ENCODE measurements at places on chromosomes 5 and 9. TPM values are rescaled to one million over a fixed set of nuclear protein-coding genes. Genes with fewer than 3 reads are reported as not detected.

GRCh38 chr5:35644543-35644942, 26.9 kb downstream of the SPEF2 start:
- DNase-seq, result no peak

- no peak for DNase-seq
Measured at GRCh38 chr5:149608936-149609545, 27.7 kb downstream of the ARHGEF37 start.

Gene FRRS1L
- not detected for polyA plus RNA-seq

DNA sequence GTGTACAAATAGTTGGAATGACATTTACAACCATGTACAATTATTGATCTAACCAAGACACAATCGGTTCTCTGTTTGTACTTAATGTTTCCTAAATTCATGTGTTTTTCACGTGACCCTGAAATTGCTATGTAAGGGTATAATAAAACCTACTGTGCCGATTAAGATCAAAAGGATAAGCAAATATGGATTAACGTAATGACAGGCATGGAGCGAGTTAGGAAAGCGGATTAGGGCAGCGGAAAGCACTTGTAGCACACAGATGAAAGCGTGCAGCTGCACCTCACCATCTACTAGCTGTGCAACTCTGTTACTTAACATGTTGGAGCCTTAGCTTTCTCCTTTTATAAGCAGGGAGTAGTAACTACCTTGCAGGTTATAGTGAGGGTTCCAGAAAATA, 38.3 kb upstream of the ZFYVE16 start:
- DNase-seq, result no peak

- no peak for DNase-seq
Measured at GRCh38 chr9:134329886-134330285, 3.6 kb downstream of the RXRA start.

- no peak for DNase-seq
Measured at GRCh38 chr5:64526734-64527439, 21.1 kb downstream of the RGS7BP start.

Gene OLFML2A
- polyA plus RNA-seq, result not detected

Gene SURF1
- polyA plus RNA-seq, result 128 TPM

DNA sequence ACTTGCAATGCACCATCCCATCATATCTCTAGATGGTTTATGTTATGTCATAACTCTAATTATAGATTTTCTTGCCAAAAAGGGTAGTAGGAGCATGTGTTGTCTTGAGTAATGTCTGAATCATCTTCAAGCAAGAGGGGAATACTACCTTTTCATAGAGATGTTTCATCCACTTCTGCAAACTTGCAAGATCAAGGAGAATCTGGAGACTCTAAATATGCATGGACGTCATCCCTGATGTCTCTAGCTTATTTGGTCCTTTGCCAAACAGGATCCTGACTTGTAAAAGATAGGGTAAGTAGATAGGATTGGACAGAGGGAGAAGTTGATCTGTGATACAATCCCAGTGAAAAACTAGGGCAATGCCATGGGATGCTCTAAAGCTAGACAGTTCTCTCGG, 246.5 kb downstream of the DMRTA1 start:
- DNase-seq, result no peak

Gene CDH12
- polyA plus RNA-seq, result not detected

Gene MAMDC4
- polyA plus RNA-seq, result 0.22 TPM

Gene PLAC8L1
- not detected for polyA plus RNA-seq

GRCh38 chr9:26723486-26723885, 169.1 kb downstream of the CAAP1 start:
- no peak for DNase-seq

- no peak for DNase-seq
Measured at GRCh38 chr5:67012171-67012570, 184.4 kb downstream of the CD180 start.

Gene CCIN
- not detected for polyA plus RNA-seq

Gene SERINC5
- polyA plus RNA-seq, result 34.3 TPM

DNA sequence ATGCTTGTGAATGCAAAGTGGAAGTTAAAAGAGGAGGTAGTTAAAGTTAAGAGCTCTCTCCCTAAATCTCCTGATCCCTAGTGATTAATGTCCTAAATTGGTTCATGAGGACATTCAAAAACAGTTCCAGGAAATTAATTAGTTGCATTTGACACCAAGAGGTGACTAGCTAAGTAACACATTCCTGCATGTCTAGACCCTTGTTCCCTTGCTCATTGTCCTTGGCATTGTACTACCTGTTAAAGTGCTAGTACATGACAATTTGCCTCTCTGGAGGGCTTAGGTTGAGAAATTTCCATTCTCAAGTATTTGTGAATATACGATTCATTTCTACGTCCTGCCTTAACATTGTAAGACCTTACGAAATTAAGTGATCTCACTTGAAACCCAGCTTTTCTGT, 278.6 kb upstream of the CDH10 start:
- DNase-seq, result no peak

DNA sequence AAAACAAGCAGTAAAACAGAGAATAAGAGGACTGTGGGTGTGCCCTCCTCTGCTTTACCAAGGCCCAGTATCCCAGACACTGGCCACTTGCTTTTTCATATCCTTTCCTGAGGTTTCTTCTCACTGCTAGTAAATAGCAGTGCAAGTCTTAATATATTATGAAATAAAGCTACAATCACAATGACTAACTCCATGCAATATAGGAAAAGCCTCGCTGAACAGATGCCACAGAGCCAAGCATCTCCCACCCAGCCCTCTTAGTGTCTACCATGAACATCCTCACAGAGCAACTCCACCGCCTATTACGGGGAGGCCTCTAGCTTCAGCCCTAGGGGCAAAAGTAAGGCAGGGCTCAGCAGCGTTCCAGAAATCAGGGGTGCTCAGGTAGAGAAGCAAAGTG, 130.7 kb upstream of the LHFPL2 start:
- DNase-seq, result no peak

DNA sequence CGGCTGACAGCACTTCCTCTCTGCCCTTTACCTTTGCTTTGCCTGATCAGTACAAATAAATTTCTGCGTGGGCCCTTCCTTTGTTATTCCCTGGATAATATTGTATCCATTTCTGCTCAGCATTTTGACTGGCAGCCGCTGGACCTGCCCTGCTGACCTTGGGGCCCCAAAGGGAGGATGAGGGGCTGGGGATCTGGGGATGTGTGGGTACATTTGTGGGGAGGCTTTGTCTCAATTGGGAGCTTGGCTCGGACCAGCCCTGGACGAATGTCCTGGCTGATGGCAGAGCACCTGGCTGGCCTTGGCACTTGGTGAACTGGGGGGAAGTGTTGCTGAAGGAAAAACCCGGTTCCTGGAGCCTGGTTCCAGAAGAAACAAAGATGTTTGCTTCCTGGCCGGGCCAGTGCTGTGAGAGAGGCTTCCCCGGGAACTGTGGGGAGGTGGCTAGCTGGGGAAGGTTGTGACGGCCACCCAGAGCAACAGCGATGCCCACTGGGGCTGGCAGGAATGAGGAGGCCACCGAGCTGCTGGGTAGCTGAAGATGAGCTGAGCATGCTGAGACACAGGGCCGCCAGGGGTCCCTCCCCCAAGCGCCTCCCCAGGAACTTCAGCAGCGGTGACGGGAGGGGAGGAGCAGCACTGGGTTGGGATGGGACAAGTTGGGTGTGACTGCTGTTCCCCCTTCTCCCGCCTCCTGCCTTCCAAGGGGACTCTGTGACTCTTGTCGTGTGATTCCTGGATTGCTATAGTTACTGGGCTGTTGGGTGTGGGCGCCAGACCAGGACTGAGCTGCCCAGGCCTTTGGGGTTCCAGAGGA, 8.4 kb downstream of the LMX1B start:
- DNase-seq, result no peak

Gene LIX1
- not detected for polyA plus RNA-seq

Gene PCYOX1L
- 12.7 TPM for polyA plus RNA-seq

DNA sequence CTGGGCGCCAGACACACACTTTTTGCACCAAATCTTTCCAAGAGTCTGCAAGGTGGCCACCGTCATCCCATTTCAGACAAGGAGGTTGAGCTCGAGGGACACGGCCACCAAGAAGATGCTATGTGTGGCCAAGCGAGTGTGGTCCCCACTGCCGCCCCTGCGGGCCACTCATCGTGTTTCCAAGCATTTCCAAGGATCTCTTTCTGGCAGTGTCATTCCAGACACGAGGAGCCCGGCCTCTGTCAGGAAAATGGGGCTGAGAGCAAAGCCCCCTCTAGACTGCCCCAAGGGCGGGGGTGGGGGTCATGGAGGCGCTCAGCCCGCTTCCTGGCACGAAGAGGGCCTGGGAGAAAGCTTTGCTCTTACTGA, 10.6 kb downstream of the VAV2 start:
- no peak for DNase-seq

- DNase-seq, result no peak
Measured at GRCh38 chr5:155434267-155434666, 420.7 kb downstream of the KIF4B start.

DNA sequence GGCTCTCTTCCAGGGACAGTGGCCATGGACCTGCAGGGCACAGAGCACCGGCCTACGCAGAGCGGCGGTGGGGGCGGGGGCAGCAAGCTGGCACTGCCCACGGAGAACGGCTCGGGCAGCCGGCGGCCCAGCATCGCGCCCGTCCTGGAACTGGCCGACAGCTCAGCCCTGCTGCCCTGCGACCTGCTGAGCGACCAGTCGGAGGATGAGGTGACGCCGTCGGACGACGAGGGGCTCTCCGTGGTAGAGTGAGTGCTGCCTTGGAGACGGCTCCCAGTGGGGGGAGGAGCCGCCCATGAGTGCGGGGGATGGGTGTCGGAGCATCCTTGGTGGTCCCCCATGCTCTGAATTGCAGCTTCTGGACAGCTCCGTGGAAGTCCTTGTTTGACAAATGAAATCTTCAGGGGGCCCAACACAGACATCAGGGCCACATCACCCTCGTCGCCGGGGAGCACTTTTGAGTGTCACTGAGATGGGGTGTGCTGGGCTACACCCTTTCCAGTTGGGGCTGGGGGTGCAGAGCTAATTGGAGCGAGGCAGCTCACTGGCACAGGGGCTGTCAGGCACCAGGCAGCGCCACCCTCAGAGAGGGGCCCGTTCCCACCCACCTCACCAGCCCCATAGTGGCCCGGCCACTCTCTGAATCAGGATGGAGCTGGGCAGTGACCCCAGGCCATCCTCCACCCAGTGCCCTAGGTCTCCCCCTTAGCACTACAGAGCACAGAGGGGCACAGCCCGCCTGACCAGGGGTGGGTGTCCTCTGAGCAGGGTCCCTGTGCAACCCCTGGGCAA, 70.9 kb downstream of the KCNT1 start:
- DNase-seq, result no peak

DNA sequence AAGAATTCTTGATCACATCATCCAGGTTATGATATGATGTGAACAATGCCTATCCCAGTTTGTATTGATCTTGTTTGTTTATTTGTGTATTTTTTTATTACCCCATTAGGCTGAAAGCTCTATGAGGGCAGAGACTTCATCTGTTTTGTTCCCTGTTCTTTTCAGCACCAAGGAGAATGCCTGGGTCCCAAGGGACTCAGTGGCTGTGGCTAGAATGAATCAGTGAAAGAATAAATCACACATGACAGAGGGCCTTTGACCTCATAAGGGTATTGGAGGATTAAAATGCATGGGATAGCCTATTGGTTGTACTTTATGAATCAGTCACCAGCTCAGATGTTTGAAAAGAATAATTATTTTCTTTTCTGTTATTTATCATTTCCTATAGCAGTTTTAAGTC, 292.2 kb downstream of the GAS1 start:
- DNase-seq, result no peak

- no peak for DNase-seq
Measured at GRCh38 chr5:43338862-43339261, 25.6 kb upstream of the HMGCS1 start.

- DNase-seq, result no peak
Measured at GRCh38 chr5:106368021-106368420, 1302.7 kb downstream of the EFNA5 start.

- no peak for DNase-seq
Measured at GRCh38 chr5:145752534-145752933, 82.6 kb downstream of the PRELID2 start.

Gene CAVIN4
- not detected for polyA plus RNA-seq

DNA sequence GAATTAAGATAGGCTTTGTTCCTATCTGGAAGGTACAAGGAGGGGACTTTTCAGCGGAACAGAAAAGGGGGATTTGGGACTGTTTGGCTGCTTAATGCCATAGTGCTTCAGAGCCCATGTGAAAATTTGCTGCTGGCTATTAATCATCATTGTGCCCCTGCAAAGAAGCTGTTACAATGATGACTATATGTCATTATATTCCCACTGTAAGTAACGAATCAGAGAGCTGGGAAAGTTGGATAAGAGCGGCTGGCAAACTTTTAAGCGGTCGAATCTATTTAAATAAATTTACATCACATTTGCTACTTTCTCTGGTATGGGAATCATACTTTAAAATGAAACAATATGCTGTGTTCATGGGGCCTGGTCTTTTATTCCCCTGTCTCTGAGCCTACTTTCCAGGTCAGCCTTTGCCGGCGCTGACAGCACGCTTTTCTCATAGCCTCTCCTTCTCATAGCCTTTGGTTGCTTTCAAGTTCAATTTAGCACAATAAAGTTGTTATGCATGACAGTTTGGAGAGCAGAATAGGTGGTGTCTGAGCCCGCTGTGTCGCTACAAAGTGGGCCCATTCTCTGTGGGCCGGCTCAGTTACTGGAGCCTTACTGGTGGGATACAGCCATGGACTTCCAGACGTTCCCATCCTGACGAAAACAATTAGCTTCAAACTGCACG, 271.2 kb upstream of the TMEM161B start:
- no peak for DNase-seq

DNA sequence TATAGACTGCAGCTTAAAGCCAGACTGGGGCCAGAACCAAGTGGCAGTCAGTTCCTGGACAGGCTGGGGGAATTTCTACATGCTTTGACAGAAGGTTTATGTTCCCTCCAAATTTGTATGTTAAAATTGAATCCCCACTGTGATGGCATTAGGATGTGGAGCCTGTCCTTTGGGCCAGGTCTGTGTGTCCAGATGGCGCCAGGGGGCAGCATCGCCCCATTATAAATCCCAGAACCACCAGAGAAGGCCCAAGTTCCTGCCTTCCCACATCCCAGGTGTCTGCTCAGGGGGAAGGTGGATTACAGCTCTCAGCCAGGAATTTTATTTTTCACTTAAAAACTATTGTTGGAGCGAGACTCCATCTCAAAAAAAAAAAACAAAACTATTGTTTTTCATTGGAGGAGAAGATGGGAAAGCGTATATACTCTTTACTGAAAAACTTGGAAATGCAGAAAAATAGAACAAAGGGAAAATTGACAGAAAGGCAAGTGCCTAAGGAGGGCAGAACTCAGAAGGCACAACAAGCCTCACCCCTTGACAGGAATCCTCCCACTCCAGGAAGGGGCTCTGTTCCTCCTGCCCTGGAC, 5.0 kb downstream of the IL3 start:
- peak; percentile 11 for DNase-seq

Gene PIP5K1B
- 0.54 TPM for polyA plus RNA-seq

Gene C9orf153
- not detected for polyA plus RNA-seq

DNA sequence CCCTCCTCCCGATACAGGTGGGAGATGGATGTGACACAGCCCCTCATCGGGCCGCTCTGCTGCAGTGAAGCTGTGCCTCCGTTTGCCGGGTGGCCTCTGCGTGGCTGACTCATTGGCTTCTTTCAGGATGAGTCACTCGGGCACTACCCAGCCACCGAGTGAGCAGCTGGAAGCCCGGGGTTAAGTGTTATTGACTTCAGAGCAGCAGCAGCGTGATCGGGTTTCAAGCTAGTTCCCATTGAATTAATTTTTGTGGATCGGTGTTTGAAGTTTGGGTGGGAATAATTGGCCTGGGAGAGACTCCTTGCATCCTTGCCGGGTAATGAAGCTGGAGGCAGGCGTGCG, 266.4 kb upstream of the IRX4 start:
- no peak for DNase-seq

Gene NEUROG1
- not detected for polyA plus RNA-seq

Measured in naive thymus-derived CD4-positive, alpha-beta T cell (primary cell).